Urothelium cell line (cell line): ENCODE measurements at places on chromosomes 2 and 18.

DNA sequence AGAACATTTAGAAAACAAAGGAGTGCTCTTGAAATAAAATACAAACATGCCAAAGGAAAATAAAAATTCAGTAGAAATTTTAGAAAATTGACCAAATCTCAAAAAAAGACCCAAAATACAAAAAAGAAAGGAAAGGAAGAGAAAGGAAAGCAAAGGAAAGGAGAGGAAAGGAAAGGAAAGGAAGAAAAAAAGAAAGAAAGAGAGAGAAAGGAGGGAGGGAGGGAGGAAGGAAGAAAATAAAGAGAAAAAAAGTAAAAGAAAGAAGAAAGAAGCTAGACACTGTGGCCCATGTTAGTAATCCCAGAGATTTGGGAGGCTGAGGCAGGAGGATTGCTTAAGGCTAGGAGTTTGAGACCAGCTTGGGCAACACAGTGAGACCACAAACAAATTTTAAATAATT, 500.1 kb upstream of the VRK2 start:
- no peak for DNase-seq

GRCh38 chr18:55529581-55529980, 58.4 kb downstream of the TCF4 start:
- DNase-seq, result no peak

- peak; percentile 46 for DNase-seq
Measured at GRCh38 chr2:217106650-217107014, 246.8 kb upstream of the TNP1 start.

- DNase-seq, result peak; percentile 80
Measured at GRCh38 chr2:42342061-42342794, 18.8 kb downstream of the COX7A2L start.

GRCh38 chr18:11005528-11005927, 143.8 kb downstream of the PIEZO2 start:
- DNase-seq, result peak; percentile 22

- no peak for DNase-seq
Measured at GRCh38 chr2:96128456-96128855, 9.8 kb downstream of the ASTL start.

DNA sequence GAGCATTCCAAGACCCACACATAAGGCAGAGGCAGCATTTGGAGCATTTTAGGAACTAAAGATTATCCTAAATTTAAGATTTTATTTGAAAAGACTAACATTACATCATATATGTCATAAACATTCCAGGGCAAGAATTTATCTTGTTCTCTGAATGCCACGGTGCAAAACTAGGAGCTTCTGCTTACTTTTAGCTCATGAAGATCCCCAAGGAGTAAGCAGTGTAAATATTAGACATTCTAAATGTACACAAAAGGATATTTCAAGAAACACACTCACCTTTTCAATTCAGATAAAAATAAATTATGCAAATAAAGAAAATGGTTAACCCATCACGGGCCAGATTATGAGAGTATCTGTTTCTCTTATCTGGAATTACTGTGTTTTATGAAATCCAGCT, 101.7 kb upstream of the ETAA1 start:
- DNase-seq, result no peak

DNA sequence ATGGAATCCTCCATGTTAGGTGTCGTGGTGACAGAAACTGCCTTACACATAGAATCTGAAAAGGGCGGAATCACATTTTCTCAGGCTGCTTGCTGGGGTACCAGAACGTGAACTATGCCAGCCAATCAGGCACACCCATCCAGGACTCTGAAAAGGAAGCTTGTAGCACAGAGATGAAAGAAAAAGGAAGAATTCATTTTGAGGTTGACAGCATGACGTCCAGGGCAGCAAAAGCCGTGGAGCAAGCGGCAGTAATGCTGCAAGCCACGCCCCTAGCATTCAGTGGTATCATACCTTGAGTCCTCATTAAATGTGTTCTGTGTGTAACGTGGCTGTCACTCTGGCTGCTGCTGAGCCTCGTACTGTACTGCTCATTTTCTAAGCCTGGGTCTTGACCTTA, 304.0 kb downstream of the DYSF start:
- DNase-seq, result no peak

DNA sequence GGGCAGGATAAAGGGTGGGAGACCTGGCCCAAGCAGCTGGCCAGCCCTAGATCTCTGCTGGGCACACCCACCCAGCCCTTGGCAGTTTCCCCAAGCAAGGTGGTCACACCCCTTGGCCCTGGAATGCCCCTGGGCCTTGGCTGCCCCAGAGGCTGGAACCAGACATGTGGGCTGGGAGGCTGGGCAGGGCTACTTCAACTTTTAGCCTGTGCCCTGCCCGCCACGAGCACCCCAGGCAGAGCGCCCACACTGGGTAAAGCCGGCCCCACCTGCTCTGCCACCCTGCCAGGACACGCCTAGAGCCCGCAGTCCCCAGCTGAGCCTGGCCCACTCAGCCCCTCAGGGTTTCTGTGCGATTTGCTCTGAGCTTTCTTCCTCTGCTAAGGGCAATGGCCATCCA, 119.7 kb upstream of the SMAD2 start:
- DNase-seq, result no peak

DNA sequence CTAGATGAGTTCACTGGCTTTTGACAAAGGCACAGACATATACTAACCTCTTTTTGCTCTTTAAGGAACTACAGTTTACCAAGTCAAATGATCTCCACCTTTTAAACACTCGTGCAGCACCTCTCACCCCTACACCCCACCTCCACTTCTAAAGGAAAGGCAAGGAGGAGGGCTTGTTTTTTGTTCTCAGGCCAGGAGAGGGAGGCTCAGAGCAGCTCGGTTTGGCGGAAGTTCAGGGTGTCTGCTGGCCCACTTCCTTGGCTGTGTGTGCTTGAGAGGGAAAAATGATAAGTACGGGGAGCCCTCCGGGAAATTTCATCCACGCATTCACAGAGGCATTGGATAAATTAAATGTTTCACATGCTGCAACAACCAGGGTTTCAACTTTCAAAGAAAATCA, 667.9 kb downstream of the BCL11A start:
- DNase-seq, result no peak

GRCh38 chr2:16653799-16654198, 11.8 kb downstream of the CYRIA start:
- no peak for DNase-seq

DNA sequence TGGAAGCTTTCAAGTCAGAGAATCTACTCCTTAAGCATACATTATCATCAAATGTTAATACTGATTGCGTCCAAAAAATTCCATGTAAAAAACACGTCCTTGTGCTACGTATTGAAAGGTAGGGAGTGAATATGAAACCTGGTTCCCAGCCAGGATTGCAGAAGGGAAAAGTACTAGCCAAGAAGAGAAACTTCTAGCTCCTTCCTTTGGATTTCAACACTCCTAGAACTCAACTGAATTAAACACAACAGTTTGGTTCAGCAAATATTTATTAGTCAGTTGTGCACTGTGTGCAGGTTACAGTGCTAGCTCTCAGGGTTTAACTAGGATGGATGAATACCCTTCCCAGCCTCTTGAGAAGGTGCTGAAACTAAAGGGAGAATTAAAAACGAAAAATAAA, 33.9 kb upstream of the FHL2 start:
- DNase-seq, result no peak

- DNase-seq, result no peak
Measured at GRCh38 chr2:24576617-24577016, 85.6 kb downstream of the NCOA1 start.

GRCh38 chr2:73232403-73233153, 461 bp downstream of the PRADC1 start:
- DNase-seq, result peak; percentile 31

GRCh38 chr2:231604101-231604684, 11.5 kb downstream of the TEX44 start:
- no peak for DNase-seq

- no peak for DNase-seq
Measured at GRCh38 chr2:75389271-75389670, 171.5 kb downstream of the EVA1A start.

DNA sequence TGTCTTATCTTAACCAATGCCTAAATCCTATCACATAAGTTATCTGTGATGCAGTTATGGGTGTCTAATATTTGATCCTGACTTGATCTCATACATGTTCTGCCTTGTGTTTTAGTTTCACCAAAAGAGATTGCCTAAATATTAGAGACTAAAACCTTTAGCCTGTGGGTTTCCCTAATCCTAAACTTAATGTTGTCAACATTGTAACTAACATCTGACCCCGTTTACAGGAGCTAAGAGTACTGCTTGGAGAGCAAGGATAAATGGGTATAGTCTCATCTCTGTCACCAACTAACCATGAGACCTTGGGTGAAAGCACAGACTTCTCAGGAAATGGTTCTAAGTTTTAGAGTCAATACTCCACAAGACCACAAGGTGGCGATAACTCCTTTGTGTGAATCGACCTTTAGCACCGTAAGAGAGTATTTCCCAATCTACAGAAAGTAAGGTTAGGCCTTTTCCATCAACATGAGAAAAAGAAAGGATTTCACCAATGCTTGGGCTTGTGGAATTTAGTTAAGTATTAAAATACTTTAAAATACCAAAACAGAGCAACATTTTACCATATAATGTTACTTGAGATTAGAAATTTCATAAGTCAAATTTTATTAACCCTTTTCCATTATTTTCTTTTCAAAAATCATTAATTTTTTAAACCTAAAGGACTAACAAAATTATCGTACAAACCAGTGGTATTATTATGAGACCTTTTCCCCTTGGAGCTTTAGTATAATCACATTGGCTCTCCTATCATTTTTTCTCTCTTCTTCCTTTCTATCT, 60.5 kb downstream of the G6PC2 start:
- DNase-seq, result peak; percentile 52

GRCh38 chr2:197803033-197803444, 1.4 kb upstream of the PLCL1 start:
- peak; percentile 40 for DNase-seq

DNA sequence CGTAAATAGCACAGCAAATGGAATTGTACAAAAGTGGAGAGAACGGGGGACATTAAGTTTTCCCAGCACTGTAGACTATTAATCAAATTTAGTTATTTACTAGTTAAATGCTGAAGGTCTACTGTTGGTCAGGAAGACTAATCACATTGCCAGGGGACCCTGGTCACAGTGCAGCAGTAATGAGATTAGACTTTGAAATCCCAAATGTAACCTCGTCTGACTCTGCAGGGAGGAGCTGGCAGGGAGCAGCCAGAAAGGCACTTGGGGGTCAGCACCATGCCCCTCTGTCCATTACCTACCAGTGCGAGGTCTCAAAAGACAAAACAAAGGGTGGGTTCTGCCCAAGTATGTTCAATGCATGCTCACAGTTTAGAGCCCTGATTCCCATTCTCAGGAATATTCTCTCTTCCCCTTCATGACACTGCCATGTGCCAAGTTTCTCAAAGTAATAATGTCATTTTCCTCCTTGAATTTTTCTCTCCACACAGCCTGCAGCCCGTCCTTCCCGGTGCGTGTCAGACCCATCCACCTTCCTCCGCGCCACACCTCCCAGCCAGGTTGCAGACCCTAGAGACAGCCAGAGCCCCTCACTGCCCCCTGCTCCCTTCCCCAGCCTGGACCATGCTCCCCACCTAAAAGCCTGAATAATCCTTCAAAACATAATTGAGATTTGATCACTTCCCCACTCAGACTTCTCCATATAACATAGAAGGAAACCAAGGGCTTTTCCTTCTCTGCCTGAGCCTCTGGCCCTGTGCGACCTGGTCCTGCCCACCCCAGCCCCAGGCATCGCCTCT, 52.5 kb downstream of the TMEM18 start:
- DNase-seq, result no peak
